Hepatic stellate cell (primary cell): ENCODE measurements at places on chromosomes 12 and 14.

GRCh38 chr14:32087173-32087861 lies 10.2 kb downstream of the ARHGAP5 start:
- no peak for DNase-seq

- no peak for DNase-seq
These were observed 1.5 kb downstream of the NRIP2 start for GRCh38 chr12:2833327-2833726.

- no peak for DNase-seq
These were observed 1.0 kb downstream of the SMARCD1 start for GRCh38 chr12:50086148-50086547.

DNA sequence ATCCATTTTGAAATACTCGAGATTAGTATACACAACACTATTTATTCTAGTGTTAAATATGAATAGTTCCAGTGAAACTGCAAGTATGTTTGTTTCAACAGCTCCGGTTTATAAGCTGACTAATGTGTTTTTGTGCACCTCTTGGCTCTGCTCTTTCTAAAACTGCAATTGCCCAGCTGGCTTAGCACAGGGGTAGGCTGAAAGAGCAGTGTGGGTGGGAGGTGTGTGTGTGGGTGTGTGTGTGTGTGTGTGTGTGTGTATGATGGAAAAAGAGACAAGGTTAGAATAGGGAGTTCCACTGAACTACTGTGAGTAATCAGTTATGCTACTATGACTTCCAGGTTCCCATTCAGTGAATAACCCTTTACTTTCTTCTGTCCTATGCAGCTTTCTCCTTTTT lies 37.8 kb upstream of the DDHD1 start:
- DNase-seq = no peak

DNA sequence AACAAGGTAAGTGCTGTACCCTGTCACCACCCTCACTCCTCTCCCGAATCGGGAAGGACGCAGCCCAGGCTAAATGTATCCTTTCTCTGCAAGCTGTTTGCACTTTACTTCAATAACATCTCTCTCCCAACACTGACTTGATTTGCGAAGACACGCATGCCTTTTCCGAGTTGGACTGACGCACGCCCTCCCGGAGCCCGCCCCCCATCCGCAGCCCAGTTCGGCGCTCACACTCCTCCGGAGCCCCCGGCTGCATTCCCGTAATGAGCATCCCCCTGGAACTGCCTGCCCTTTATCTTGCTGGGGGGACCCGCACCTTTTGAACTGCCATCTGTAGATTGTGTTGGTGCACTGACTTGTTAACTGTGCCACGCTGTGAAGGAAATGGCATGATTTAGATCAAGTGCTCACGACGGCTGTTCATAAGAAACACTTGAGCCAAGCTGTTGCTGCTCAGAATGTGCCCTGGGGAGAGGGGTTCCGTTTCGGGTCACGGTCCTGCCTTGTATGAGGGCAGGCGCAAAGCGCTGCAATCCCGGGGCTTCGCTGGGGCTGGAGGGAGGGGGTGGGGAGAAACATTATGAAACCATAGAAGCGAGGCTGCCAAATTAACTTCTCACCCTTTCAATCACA lies 176.6 kb upstream of the CDKN3 start:
- no peak for DNase-seq

GRCh38 chr14:35576856-35577255 lies 42.9 kb downstream of the INSM2 start:
- no peak for DNase-seq

DNA sequence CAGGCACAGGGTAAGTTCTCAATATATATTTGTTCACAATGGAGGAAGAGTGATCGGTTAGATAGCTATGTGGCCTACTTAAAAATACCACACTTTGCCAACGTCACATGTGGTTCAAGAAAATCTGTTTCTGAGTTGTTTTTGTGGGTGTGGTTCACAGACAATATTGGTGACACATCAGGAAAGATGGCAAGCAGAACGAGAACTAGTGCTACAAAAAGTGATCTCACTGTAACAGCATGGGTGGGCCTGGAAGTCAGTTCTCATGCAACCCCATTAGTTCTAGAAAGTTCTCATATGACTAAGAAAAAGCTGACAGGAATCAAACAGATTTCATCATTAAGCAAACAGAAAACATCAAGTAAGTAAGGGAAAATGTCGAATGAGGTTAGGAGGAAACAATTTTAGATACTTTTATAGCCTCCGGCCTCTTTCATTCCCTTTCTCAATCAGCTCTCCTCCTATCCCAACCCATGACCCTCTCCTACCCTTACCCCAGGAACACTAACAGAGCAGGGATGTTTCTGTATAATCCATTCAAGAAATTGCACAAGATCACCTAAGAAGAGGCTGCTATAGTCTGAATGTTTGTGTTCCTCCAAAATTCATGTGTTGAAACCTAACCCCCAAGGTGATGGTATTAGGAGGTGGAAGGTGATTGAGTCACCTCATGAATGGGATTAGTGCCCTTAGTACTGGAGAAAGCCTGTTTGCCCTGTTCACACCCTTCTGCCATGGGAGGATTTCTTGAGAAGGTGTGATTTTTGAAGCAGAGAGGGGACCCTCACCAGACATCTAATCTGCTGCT lies 15.5 kb upstream of the NTN4 start:
- DNase-seq = peak; percentile 60

DNA sequence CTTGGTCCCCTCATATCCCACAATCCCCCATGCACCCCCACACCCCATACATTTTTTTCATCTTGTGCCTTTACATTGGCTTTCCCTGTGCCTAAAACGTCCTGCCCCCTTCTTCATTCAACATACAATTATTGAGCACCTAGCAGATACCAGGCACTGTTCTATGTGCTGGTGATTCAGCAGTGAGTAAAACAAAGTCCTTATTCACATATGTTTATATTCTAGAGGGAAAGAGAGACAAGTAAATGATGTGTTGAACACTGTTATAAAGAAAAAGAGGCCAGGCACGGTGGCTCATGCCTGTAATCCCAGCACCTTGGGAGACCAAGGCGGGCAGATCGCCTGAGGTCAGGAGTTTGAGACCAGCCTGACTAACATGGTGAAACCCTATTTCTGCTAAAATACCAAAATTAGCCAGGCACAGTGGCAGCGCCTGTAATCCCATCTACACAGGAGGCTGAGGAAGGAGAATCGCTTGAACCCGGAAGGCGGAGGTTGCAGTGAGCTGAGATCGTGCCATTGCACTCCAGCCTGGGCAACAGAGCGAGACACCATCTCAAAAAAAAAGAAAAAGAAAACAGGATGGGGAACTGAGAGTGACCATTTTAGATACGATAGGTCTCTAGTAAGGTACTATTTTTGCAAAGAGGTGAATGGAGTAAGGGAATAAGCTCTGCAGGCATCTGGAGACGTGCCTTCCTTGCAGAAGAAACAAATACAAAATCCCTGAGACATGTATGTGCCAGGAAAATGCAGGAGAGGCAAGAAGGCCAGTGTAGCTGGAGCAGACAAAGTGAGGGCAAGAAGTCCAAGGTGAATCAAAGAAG lies 12.2 kb downstream of the SLC7A7 start:
- no peak for DNase-seq

DNA sequence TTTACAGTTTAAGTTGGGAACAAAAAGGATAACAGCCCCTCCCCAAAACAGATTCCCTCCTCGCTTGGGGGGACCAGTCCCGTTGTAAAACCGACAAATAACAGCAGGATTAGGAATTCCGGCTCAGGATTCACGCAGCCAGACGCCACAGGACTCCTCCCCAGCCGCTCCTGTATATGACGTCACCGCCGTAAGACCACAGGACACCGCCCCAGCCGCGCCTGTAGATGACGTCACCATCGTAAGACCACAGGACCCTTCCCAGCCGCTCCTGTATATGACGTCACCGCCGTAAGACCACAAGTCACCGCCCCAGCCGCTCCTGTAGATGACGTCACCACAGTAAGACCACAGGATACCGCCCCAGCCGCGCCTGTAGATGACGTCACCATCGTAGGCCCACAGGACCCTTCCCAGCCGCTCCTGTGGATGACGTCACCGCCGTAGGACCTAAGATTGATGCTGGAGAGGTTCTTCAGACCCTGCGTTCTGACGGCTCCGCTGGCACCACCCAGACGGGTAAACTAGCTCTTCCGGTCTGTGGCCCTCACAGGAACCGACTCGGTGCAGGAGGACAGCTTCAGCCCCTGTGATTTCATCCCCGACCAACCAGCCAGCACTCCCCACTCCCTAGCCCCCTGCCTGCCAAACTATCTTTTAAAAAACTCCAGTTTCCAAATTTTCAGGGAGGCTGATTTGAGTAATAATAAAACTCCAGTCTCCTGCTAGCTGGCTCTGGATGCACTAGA lies 43.9 kb upstream of the FBRSL1 start:
- peak; percentile 53 for DNase-seq

- DNase-seq = no peak
These were observed 27.1 kb upstream of the KRT77 start for GRCh38 chr12:52730383-52730782.

- DNase-seq = no peak
These were observed 63.9 kb downstream of the IPO8 start for GRCh38 chr12:30631740-30632139.

DNA sequence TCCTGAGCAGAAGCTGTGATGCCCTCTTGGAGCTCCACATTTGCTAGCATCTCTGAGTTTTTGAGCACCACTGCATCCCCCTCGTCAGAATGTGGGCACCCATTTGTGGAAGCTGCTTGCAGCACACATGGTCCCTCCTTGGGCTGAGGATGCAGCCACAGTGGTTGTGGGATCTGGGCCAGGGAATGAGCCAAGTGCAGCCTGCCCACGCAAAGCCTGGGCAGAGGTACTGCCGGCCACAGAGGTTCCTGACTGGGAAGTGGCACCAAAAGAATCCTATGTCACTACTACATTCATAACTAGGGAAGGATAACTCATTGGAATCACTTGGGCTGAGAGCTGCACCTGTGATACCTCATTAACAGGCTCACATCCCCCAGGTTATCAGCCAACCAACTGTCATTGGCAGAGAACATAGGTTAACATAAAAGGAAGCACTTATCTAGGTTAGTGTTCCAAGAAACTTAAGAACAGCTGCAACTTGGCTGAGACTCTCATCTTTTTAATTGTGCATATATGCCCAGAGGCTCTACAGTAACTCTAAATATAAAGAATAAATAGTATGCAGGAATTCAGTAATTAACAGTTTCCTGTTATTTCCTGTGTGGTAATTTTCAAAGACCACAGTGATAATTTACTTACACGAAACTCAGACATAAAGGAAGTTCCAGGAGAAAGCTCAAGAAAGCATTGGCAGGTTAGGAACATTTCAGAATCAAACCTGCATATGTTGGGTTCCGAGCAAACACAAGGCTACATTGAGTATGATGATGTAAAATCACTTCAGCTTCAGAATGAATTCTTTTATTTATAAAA lies 145.3 kb downstream of the BCAT1 start:
- DNase-seq = no peak

DNA sequence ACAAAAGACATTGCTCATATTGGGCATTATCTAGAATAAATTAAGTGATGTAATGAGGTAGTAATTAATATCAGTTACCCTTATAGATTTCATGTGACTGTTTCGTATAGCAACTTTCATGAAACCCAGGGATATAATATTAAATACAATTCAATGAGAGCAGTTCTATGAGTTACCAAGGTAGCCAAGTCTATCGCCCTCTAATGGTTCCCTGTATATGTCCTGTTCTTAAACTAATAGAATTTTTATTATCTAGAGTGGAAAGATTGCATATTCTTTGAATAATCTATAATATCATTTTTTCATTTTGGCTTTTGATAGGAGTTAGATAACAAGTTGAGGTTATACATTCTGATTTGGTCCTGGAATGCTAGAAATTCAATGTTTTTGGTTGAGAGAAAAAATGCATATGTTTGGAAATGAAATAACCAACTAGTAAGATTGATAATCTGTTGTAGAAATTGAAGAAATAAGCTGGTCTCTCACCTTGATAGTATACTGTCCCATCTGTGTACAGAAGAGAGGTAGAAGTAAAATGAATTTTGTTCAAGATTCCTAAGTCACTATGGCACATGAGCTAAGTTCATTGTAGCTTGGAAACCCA lies 59.7 kb downstream of the SCFD1 start:
- peak; percentile 12 for DNase-seq

DNA sequence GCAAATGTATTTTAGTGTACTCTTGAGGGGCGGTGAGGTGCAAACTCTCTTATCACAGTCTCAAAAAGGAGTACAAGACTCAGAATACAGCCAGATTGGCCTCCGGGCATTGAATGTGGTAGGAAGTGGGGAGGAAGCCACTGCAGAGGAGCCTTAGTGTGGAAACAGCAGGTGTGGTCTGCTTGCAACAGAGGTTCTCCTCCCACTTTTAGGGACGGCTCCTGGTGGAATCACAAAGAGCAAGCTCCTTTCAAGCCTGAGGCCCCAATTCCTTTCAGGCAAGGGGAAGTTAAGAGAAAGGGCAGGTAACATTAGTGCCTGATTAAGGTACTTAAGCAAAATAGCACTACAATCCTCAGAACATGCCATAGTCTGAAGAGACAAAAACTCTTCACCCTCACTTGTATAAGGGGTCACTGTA lies 23.7 kb upstream of the SLC2A3 start:
- DNase-seq = no peak

GRCh38 chr12:50110762-50111351 lies 1.2 kb upstream of the COX14 start:
- peak; percentile 62 for DNase-seq

DNA sequence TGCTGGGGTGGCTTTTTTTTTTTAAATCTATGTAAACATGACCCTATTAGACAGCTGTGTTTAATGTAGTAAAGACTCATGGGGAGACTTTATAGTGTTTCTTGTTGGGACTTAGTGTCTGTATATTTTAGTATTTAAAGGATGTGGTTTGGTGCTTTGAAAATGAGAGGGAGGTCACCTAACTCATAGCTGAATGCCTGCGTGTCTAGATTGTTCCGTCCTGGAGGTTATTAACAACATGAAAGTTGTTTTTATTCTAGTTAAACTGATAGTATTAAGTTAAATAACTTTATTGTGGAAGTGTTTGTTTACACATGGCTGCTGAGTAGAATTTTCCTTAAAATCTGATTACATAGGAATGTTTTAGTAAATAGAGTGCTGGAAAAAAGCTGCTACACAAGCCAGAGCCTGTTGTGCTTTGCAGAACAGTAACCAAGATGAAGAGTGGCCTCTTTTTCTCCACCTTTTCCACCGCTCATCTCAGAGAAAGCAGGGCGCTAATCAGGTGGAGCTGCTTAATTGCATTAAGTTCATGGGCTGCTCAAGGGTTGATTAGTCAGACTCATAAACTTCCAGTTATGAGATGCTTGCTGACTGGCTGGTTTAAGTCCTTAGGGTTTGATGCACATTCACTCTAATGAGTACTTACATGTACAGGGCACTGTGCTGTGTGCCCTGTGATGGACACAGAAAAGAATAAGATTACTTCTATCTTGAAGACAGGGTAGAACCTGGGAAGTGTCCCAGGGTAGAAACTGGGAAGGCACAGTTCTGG lies 62.7 kb downstream of the FBXO34 start:
- no peak for DNase-seq

GRCh38 chr12:79370021-79370420 lies 320.7 kb downstream of the PAWR start:
- no peak for DNase-seq

DNA sequence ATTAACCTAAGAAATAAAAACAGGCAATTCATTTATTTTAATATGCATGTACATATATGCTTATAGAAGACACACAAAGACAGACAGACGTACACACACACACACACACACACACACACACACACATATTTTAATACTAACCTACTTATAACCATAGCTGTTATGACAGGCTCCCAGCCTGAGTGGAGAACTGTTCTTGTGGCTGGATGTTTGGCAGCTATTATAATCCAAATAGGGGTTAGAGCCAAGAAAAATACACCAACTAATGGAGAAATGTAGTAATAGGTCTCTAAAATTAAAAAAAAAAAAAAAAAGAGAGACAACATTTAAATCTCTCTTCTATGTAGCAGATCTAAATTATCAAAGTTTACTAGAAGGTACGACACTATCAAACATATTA lies 91.8 kb downstream of the SLC41A2 start:
- DNase-seq = peak; percentile 21
